Stimulated activated CD4-positive, alpha-beta T cell treated with anti-CD3 and anti-CD28 coated beads, TNF-alpha, amount 100 ng/mL, for 4 hours (primary cell): ENCODE measurements at places on chromosomes 2 and 18.

GRCh38 chr18:44128365-44128764, 552.3 kb upstream of the SETBP1 start:
- DNase-seq: no peak

- no peak for DNase-seq
These were observed 77.0 kb downstream of the CIB4 start for GRCh38 chr2:26564121-26564644.

- no peak for DNase-seq
These were observed 31.1 kb upstream of the GMCL1 start for GRCh38 chr2:69798290-69798908.

- DNase-seq: no peak
These were observed 126.3 kb downstream of the XRCC5 start for GRCh38 chr2:216235462-216235861.

GRCh38 chr2:204544961-204545860, at the start of gene PARD3B:
TSS of gene PARD3B (plus strand) at chr2:204545475. CDS start at chr2:204546000, 525 bp downstream.
- no peak for DNase-seq

DNA sequence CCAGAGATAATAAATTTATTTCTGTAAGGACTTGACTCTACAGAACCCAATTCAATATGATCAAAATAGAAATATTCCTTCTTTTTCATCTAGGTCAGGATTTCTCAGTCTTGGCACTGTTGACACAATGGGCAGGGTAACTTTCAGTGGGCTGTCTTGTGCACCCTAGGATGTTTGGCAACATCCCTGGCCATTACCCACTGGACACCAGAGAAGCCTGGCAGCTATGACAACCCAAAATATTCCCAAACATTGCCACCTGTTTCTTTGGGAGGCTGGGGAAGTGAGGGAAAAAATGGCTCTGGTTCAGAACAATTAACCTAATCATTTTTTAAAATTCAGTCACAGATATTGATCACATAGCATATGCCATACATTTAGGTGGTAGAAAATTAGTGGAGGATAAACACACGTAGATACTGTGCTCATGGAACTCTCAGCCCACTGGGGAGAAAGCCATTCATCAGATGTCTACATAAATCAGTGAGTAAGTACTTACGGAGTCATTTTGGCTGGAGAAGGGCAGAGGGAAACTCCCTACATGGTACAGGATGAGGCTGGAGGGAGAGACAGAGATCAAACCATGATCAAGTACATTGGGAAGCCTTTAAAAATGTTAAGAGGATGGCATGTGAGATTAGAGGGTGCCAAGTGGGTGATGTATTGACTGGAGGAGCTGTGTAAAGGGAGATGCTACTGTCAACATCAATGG, 718 bp upstream of the TNP1 start:
- DNase-seq: no peak

DNA sequence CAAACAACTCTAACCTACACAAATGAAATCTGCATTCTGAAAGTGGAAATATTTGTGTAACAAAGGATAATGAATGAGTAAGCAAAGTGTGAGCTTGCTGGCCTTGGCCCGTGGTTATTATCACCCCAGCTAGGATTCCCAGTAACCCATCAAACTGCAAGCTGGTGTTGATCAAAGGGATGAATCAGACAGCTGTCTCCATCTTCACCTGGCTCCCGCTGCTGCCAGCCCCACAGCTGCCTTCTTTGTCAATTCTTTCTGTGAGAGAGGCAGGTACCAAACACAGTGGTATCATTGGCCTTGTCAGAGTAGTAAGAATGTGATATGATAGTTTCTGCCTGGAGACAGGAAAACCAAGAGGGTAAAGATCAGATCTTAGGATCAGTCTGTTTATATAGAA, 25.2 kb upstream of the RGPD4 start:
- DNase-seq: no peak

GRCh38 chr18:75829091-75829490, 401.6 kb upstream of the SMIM21 start:
- DNase-seq: no peak

GRCh38 chr2:124810132-124810531, 785.0 kb downstream of the CNTNAP5 start:
- no peak for DNase-seq

DNA sequence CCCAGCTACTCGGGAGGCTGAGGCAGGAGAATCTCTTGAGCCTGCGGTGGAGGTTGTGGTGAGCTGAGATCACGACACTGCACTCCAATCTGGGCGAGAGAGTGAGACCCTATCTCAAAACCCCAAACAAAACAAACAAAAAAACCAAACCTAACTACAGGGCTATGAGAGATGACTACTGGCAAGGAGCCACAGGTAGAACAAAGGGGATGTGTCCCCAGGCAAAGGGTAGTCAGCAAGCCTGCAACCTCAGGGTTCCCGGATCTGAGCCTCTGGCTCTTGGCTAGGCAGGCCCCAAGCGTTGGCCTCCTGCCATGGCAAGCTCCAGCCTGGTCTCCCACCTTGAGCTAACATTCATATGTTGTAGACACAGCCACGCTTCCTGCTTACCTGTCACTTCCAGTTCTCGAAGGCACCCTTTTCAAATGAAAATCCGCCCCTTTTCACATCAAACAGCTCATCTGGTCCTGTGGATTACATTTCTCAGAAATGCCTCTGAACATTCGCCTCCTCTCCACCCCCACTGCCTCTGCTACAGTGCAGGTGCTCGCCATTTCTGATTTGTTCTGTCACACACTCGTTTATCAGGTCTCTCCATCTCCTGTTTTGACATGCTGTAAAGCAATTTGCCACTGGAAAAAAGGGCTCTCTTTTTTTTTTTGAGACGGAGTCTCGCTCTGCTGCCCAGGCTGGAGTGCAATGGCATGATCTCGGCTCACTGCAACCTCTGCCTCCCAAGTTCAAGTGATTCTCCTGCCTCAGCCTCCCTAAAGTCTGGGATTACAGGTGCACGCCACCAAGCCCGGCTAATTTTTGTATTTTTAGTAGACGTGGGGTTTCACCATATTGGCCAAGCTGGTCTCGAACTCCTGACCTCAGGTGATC, 13.1 kb upstream of the ACTR3 start:
- DNase-seq: peak; percentile 66
